NCI-H2107 (cell line): ENCODE measurements at places on chromosomes 4 and X.

DNA sequence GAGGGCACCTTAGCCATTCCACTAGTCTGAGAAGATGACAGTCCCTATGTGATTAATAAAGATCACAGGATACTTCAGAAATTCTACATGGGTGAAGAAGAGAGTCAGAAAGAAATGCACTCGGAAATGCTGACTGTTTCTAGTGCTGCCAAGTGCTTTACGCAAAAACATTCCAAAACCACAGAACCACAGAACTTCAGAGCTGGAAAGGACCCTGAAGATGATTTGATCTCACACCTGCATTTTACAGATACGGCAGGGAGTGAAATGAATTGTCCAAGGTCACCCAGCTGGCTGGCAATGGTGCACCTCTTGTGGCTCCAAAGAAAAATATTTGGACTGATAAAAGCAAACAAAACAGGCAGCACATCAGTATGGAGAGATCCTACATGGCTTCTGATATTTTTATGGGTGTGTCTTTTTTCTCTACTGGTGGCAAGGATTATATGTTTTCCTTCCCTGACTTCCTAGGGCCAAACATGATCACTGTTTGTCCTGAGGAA lies 115.9 kb downstream of the MAML3 start:
- DNase-seq: no peak

- DNase-seq: no peak
Measured at GRCh38 chrX:31845003-31845402, 773.2 kb upstream of the FTHL17 start.

DNA sequence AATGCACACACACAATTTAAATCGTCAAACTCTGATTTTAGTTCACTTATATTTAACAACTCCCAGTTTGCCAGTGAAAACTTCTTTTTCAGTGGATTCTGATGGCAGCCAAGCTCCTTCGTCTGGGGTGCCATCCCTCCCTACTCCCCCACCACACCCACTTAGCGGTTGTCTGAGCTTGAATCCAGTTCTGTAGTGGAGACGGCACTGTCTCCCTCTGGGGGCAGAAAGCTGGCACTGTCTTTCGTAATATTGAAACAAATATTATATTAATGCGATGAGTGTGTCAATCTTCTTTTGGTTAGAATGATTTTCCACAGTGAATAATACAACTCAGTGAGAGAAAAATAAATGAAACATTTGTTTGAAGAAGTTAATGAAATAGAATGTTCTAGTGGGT lies 5.4 kb downstream of the MEPE start:
- no peak for DNase-seq

- DNase-seq: no peak
Measured at GRCh38 chrX:20204351-20204750, 62.4 kb downstream of the RPS6KA3 start.

DNA sequence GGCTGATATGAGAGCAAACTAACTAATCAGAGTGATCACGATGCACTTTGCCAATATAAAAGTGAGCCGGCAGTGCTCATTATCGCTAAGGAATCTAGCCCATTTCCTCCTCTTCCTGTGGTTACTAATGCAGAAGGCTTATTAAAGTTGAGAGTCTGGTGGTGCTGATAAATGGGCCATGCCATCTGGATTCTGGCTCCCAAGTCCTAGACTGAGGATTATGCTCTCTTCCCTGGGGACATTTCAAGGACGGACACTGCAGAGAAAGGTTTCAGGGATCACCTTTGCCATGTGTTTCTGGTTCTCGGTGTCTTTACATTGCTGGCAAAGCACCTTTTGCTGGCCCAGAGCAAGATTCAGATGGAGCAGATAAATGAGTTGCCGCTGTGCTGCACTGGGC lies 85.3 kb downstream of the RTL5 start:
- no peak for DNase-seq

GRCh38 chr4:174314770-174315169 lies 31.1 kb downstream of the CEP44 start:
- DNase-seq: no peak

DNA sequence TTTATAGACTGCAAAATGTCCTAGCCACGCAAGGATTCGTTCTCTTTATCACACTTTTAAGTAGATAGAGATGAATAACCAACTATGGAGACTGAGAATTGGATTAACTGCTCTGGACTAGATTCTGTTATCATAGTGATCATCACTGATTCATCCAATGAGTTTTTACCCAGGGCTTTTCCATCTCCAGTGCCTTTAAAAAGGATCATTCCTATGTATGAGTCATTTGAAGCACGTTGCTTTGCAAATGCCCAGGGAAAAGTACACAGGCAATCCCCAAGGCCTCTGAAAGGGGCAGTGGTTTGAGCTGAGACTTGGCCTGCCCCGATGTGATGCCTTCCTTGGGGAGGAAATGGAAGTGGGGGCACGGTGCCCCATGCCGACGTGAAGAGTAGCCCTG lies 122.7 kb upstream of the PSAPL1 start:
- no peak for DNase-seq

DNA sequence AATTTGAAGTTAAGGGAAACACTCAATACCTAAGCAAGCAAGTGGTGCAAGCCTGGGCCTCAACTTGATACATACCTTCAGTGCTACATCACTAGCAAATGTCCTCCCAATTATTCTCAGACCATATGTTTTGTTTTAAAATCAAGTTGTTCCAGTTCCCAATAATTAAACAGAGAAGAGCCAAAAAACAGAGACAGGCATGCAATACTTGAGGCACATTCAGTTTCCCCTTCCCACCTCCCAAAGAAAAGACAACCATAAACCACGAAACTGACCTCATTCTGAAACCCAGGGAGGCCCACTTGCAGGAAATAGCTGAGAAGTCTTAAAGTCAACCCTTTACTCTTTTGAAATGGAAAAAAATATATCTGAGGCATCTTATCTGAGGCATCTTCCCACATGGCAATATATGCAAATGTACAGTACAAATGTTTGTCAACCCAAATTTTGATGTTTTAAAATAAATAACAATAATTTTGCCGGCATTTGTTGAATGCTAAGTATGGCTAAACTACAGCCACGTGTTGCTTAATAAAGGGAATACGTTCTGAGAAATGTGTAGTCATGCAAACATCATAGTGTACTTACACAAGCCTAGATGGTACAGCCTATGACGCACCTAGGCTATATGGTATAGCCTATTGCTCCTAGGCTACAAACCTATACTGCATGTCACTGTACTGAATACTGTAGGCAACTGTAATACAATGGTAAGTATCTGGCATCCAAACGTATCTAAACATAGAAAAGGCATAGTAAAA lies 147.5 kb downstream of the TSPAN5 start:
- DNase-seq: no peak

DNA sequence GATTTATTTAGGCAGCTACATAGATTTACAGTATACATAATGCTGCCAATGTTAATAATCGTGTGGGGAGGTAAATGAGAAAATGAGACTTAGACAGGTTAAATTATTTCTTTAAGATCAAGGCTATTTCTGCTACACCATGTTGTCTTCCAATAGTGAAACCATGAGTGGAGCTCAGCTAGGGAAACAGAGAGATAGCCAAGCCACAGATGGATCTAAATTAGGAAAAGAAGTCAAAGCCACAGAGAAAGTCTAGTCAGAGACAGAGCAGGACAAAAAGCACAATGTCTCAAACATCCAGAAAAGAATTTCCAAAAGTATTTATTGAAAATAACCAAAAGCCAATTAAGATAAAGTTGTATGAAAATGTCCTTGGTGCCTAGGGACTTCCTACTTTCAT lies 867.2 kb upstream of the GRID2 start:
- no peak for DNase-seq

- DNase-seq: no peak
Measured at GRCh38 chr4:145731028-145731427, 51.1 kb downstream of the C4orf51 start.

DNA sequence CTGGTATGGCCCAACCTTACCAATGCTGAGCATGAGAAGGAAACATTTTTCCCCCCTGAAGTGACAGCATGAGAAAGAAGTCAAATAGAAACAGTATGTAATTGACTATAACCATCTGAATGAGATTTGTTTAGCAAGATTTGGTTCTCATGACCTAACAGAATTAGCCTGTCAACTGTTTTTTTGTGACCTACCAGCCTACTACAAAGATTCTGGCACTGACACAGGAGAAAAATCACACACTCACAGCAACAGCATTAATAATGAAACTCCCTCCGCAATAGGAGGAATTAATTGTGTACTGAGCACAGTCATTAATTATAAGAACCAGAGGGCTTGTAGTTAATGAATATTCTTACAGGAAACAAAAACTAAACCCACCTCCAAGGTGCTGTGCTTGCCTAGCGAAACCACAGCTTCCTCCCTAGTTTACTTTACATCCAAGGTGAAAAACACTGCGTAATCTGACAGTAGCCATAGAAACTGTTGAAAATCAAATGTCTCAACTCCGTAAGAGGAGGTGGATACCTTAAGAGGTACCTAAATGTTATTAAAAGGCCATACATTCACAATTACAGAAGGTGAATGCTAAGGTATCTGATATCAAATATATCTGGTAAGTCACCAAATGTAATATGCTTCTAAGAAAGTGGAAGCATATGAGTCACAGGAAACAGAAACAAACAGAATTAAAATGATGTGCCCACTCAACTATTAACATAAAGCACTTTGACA lies 34.9 kb downstream of the MMRN1 start:
- no peak for DNase-seq

DNA sequence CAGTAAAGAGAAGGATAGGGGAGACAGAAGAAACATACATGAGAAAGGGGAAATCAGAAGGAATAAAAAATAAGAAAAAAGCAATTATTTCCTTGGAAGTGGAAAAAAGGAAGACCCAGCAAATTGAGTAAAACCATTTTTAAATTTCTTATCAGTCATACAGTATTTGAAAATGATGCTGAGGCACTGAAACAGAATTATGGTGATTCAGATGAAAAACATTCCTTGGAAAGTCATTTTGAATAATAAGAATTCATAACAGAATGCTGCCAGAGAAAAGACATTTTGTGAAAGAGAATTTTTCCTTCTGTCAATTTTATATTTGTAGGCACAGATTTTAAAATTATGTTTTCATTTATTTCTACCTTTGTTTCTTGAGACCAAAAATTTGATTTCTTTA lies 895.5 kb upstream of the EPHA5 start:
- no peak for DNase-seq

DNA sequence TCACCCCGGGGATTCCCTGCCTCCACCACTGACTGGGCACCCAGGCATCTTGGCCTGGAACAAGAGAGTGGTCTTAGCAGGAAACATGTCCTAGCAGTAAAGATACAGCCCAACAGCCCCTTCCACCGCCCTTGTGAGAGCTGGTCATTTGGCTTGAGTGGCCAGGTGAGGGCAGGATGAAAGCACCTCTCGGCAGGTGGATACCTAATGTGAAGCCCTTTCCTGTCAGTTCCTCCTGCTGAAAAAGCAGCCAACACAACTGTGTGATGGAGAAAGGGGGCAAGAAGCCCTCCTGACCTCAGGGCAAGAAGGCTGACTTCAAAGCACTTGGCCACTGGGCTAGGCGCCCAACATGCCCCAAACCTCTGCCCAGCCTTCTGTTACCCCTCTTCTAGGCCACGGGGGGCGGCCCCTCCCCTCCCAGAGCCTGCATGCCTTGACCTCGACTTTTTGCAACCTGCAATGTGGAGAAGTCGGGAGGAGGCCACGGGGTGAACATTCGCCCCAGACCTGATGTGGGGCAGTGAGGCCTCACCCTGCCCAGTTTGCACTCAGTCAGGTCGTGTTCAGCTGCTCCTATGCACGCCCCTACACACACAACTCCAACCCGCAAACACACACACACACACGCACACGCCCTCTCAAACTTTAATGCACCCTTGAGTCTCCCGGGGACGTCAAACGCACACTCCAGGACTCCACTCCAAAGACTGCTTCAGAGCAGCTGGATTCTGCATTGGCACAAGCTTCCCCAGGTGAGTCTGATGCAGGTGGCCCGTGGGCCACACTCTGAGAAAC lies 1.1 kb downstream of the LGI2 start:
- no peak for DNase-seq

- DNase-seq: no peak
Measured at GRCh38 chrX:136476501-136476900, 11.2 kb upstream of the BRS3 start.

DNA sequence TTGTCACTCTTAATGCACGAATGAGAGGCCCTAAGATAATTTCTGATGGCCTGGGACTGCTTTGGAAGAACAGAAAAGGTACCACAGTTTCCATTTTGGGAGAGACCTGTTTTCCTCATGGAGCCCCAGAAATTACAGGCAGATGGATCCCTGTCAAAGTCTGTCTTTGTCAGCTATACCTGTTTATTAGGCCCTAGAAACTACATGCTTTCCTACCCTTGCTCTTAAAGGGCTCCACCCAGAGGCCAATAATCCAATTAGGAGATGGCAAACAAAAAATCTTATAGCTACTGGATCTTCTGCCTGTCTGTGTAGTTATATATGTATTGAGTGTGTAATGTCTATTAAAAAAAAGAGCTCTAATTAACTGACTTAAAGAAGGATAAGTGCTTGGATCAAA lies 141.3 kb downstream of the NR3C2 start:
- no peak for DNase-seq

GRCh38 chr4:38944440-38944839 lies 76.8 kb downstream of the FAM114A1 start:
- DNase-seq: no peak

- DNase-seq: no peak
Measured at GRCh38 chr4:142944565-142944964, 98.5 kb upstream of the INPP4B start.

GRCh38 chr4:113687067-113687718 lies 74.3 kb downstream of the CAMK2D start:
- no peak for DNase-seq

DNA sequence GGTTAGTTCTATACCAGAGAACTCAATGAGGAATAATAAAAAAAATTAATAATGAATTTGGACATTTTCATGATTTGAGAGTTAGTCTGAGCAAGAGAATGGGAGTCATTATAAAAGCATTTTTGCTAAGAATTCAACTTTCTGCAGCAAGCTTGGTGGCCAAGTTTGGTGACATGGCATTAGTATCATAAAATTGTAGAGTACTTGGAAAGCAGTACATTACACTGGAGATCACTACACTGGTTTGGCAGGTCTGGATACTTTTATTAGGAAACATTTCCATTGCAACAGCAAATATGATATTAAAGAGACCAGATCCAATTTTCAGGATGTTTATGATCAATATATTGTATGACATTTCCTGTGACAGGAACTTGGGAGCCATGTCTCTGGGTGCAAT lies 249.1 kb upstream of the INTU start:
- DNase-seq: no peak

DNA sequence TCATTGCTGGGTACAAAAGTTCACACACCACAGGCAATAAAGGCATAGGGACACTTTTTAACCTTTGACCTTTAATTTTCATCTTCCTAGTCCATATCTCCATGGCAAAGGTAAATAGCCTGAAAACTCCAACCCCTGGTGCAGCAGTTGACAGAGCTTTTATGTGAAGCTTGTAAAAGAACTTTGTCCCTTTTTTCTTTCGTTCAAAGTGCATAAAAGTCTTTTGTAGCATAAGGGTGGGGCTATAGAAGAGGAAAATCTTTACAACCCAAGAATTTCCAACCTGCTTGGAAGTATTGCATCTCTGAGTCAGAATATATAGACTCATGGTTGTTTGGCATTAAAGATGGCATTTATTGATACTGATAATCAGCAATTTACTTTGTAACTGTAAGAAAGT lies 20.4 kb downstream of the POF1B start:
- DNase-seq: no peak
